ENCODE measurements at places on chromosomes 3 and 15. TPM values are rescaled to one million over a fixed set of nuclear protein-coding genes. Genes with fewer than 3 reads are reported as not detected.

DNA sequence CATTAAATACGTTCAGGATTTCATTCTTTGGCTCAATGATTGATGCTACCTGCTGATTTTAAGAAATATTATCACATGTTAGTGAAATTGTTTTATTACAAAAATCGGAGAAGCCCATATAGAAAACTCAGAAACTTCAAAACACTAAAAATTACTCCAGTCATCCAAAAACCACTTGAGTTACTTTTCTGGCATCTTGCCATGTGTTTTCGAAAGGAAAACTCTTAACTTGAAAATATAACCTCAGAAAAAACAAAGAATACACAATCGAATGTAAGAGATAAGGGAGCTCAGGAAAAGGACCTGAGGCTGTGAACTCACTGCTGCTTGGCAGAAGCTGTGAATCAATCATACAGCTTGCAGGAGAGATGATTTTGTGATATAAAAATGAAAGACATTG lies 151.3 kb upstream of the SLITRK3 start:
- H3K27ac ChIP-seq = no peak overlapping the region
- DNase-seq = no peak
- H3K27me3 ChIP-seq = no peaks in the 10 kb centered on the region

DNA sequence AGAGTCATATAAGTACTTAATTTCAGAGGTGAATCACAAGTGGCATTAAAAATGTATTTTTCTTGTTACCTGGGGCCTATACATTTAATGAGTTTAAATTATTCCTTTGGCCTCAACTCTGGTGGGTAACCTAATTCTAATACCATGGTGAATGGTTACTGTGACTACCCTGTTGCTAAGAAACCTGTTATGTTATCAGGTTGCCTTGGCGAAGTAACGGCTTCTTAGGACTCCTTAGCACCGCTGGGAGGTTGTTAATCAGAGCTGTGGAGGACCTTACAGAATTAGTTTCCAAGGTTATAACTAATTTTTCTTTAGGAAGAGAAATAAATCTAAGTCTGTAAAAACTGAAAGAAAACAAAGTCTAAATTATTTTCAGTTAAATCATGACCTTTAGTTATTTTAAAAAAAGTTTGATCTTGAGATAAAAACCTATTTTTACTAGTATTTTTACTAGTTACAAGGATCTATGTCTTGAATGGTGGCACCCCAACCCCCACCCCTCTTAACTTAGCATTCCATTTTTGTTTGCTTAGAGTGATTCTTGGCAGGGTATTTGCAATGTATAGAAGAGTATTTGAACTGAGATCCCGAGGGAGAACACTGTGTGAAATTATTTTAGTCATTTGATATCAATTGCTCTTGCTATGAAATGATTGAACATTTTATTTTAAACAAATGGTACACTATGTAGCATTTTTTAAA lies 155.5 kb downstream of the FNDC3B start:
- H3K4me1 ChIP-seq = peaks cover under 1% of the 10 kb centered on the region
- 0 out of 2 replicates have a peak, but pooled peaks cover 4% of the 10 kb centered on the region for H3K36me3 ChIP-seq
- no peak for DNase-seq
- no peak overlapping the region for H3K27ac ChIP-seq
- H3K4me3 ChIP-seq = no peak overlapping the region
- no peaks in the 10 kb centered on the region for H3K27me3 ChIP-seq

- no peak overlapping the region for H3K4me3 ChIP-seq
- no peak for DNase-seq
- H3K27ac ChIP-seq = no peak overlapping the region
- H3K4me1 ChIP-seq = peaks cover 8% of the 10 kb centered on the region
- H3K27me3 ChIP-seq = no peaks in the 10 kb centered on the region
- H3K36me3 ChIP-seq = no peaks in the 10 kb centered on the region
These were observed 63.1 kb downstream of the IFT57 start for GRCh38 chr3:108159105-108159504.

Gene CHRNA5
- total RNA-seq = 4.1 TPM

DNA sequence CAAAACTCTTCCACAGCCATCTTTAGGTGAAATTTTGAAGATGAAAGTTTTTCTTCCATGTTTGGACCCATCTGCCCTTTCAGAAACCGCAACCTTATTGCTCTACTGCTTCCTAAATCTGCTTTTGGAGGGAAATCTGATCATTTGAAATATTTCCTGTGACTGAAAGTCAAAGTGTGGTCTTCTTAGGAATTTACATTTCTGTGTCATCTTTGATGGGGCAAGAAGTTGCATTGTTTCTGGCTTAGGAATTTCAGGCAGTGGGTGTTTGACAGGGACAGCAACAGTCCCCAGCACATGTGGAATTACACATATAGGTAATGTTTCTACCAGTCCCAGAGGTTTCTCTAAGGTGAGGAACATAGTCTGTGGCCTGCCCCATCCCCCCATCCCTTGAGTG lies 5.3 kb upstream of the TYRO3 start:
- no peak overlapping the region for H3K27ac ChIP-seq
- H3K4me1 ChIP-seq = peaks cover 31% of the 10 kb centered on the region
- DNase-seq = no peak

Gene TLR9
- not detected for total RNA-seq

GRCh38 chr3:48394391-48394790 lies 22.4 kb downstream of the FBXW12 start:
- H3K36me3 ChIP-seq = no peaks in the 10 kb centered on the region
- H3K4me3 ChIP-seq = no peak overlapping the region
- no peak for DNase-seq
- no peaks in the 10 kb centered on the region for H3K4me1 ChIP-seq

DNA sequence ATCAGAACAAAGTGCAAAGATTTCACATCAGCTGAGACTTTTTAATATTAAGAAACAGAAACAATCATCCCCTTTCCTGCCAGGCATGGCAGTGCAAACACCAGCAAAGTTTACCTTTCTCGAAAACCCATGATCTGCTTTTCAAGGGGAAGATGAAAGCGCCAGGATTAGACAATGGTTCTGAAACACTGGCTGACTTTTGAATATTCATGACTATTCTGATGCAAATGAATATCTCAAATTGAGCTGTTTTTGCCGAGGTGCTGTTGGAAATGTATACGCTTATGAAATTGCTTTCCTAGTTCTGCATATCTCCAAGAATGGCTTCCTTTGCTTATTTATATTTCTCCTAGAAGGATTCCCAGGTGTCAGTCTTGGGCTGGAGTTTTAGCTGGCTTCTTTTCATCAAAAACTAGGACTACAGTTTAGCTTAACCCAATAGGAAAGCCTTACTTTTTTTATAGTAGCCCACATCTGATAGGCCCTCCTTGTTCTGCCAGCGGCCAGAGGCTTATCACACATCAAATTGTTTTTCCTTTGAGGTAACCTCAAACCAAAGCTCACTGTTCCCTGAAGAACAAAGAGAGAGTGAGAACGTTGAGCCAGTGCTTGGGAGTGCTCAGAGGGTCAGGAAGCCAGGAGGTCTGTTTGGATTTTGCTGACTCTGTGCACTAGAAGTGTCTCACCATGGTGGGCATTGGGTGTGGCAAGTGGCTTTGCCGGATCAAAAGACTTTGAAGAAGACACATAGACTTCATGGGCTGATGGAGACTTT lies 74.0 kb upstream of the PLCL2 start:
- H3K4me1 ChIP-seq = no peaks in the 10 kb centered on the region
- no peaks in the 10 kb centered on the region for H3K36me3 ChIP-seq
- DNase-seq = no peak
- H3K27ac ChIP-seq = no peak overlapping the region
- H3K27me3 ChIP-seq = no peaks in the 10 kb centered on the region
- no peak overlapping the region for H3K4me3 ChIP-seq

DNA sequence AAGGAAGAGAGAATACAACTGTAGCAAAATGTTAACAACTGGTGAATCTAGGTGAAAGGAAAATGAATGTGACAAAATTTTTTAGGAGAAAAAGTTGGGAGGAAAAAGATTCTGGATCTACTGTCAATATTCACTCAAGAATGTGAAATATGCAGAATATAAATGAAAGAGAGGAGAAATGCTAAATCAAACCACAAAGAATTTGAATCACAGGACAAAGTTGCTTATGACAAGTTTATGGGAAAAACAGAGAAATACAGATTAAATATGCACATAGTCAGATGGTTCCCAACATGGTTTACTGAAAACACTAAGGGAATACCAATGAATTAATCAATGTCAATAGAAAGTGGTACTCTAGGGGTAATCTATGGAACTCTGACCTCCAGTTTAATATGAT lies 27.6 kb downstream of the C3orf33 start:
- H3K36me3 ChIP-seq = no peaks in the 10 kb centered on the region
- no peak overlapping the region for H3K4me3 ChIP-seq
- H3K27me3 ChIP-seq = no peaks in the 10 kb centered on the region
- peaks cover 5% of the 10 kb centered on the region for H3K4me1 ChIP-seq

DNA sequence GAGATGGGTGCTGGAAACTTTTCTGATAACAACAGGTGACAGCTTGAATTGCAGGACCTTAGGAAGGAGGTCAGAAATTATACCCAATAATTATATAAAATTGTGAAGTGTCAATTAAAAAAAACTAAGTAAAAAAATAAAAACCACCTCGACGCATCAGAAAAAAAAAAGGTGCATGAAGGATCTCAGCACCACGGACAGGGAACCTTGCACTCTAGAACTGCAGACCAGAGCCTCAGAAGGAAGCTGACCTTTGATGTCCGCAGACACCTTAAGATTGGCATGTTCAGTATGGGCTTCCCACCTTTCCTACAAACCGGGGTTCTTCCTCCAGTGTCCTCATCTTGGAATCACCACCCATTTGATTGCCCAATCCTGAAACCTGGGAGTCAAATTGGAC lies 60.9 kb downstream of the SCN10A start:
- no peak overlapping the region for H3K4me3 ChIP-seq
- DNase-seq = no peak
- no peaks in the 10 kb centered on the region for H3K27me3 ChIP-seq
- no peaks in the 10 kb centered on the region for H3K4me1 ChIP-seq
- no peaks in the 10 kb centered on the region for H3K36me3 ChIP-seq

DNA sequence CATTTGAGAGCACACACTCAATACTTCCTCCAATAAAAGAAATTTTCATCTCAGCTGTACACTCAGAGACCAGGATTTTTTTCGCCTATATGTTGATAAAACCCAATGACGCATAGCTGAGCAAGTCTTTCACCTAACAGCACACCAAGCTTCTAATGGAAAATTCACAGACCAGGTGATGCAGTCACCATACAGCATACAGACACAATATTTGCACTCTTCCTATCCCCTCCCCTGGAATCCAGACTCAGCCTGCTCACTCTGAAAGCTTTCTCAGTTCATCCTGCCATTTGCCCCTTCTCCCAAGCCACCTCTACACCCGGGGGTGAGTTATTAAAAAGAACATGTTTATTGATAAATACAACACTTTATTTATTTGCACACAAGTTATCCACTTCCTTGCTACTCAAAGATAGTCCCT lies 1.7 kb downstream of the TBC1D5 start:
- H3K27ac ChIP-seq = peak overlapping the region; percentile 88
- no peaks in the 10 kb centered on the region for H3K27me3 ChIP-seq
- H3K4me3 ChIP-seq = peak overlapping the region; percentile 59
- peaks cover 21% of the 10 kb centered on the region for H3K4me1 ChIP-seq

Gene HIGD2B
- total RNA-seq = not detected

GRCh38 chr3:156109989-156110388 lies 10.4 kb upstream of the KCNAB1 start:
- no peaks in the 10 kb centered on the region for H3K4me1 ChIP-seq
- H3K27me3 ChIP-seq = no peaks in the 10 kb centered on the region
- H3K36me3 ChIP-seq = no peaks in the 10 kb centered on the region
- no peak overlapping the region for H3K4me3 ChIP-seq
- no peak overlapping the region for H3K27ac ChIP-seq
- DNase-seq = no peak

DNA sequence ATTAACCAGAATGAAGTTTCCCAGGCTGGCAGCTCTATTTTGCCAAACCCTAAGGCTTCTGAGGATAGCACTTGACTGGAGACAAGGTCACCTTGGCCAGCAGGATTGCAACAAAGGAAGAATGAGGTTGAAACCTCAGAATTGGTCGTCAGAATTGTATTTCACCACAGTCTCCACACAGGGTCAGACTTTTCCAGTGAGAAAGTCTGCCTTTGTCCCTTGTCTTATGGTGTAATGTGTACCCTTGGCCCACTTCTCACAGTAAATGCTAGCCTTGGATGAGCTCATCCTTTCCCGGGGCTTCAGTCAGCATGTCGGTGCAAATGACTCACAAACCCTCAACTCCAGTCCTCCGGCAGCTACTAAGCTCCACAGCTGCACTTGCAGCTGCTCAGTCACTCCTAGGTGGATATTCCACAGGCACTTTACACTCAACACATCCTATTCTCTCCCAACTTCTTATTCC lies 19.7 kb downstream of the SSR3 start:
- peaks cover 18% of the 10 kb centered on the region for H3K36me3 ChIP-seq
- peak; percentile 92 for DNase-seq
- H3K4me1 ChIP-seq = peaks cover 63% of the 10 kb centered on the region
- no peak overlapping the region for H3K4me3 ChIP-seq
- no peaks in the 10 kb centered on the region for H3K27me3 ChIP-seq

Gene MLF1
- 18.2 TPM for total RNA-seq

Gene CHRM5
- not detected for total RNA-seq

DNA sequence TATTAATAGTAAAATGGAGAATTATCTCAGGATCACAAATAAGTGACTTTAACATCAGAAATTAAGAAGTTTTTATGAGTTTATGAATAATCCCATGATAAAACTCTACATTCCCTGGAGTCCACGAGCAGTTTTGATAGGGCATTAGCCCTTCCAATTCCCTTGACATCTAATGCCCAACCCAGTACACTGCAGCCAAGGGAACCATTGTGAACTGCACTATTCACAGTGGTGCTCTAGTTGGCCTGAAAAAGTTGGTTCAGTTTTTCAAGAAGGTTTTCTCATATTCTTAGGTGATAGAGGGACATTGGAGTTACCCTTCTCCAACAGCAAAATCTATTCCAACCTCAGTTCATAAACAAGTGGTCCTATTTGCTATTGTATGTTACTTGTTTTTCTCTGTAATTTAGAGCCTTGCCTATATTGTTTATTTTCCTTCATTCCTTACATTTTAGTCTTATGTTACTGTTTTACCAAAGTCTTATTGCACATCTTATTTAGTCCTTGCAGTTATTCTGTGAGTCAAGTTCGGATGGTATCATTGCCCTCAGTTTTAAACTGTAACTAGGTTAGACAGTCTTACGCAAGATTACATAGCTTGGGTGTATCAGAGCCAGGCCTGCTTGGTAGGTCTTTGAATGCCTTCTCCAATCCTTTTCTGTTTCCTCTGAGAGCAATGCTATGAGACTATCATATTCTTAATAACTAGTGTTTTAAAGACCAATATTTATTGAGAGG lies 57.9 kb upstream of the SAMMSON start:
- peaks cover 7% of the 10 kb centered on the region for H3K36me3 ChIP-seq
- no peak overlapping the region for H3K4me3 ChIP-seq
- no peak for DNase-seq
- H3K27me3 ChIP-seq = no peaks in the 10 kb centered on the region

- no peak overlapping the region for H3K27ac ChIP-seq
- H3K27me3 ChIP-seq = no peaks in the 10 kb centered on the region
- H3K4me3 ChIP-seq = no peak overlapping the region
- no peaks in the 10 kb centered on the region for H3K36me3 ChIP-seq
- DNase-seq = no peak
These were observed 60.2 kb downstream of the MAP3K13 start for GRCh38 chr3:185423178-185423577.

Gene MUC13
- not detected for total RNA-seq

- peaks cover 33% of the 10 kb centered on the region for H3K36me3 ChIP-seq
- DNase-seq = peak; percentile 48
- no peak overlapping the region for H3K4me3 ChIP-seq
- no peak overlapping the region for H3K27ac ChIP-seq
- H3K27me3 ChIP-seq = no peaks in the 10 kb centered on the region
These were observed 103.8 kb upstream of the IL12A start for GRCh38 chr3:159884661-159885402.

- no peak overlapping the region for H3K4me3 ChIP-seq
- DNase-seq = no peak
- H3K27me3 ChIP-seq = no peaks in the 10 kb centered on the region
- H3K36me3 ChIP-seq = no peaks in the 10 kb centered on the region
These were observed 95.9 kb upstream of the RNF7 start for GRCh38 chr3:141642215-141642614.

Data from SJSA1 (cell line).